ENCODE measurements at places on chromosomes 4 and X. TPM values are rescaled to one million over a fixed set of nuclear protein-coding genes. Genes with fewer than 3 reads are reported as not detected.
A peak's percentile ranks its signal among the peaks of the same experiment; 100 is the strongest.

GRCh38 chr4:184968366-184968765 lies 49.9 kb upstream of the HELT start:
- no peak for DNase-seq

DNA sequence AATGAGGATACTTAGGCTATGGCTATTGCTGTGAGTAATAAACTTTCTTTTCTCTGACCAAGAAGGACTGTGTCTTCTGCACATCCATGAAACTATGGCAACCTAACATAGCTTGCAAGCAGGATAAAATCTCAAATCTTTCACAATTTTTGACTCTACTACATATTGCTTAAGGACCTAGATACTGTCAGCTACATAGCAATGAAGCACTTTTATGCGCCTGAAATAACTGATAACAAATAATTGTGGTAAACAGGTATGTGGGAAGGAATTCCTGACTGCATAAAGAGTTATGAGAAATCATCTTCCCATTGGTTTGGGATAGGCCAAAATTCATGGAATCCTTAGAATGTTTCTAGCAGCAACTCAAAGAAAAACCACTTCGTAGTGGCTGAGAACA lies 41.2 kb upstream of the PDGFC start:
- DNase-seq: peak; percentile 14

- no peak for DNase-seq
These were observed 1930.0 kb upstream of the AGA start for GRCh38 chr4:179372242-179372641.

DNA sequence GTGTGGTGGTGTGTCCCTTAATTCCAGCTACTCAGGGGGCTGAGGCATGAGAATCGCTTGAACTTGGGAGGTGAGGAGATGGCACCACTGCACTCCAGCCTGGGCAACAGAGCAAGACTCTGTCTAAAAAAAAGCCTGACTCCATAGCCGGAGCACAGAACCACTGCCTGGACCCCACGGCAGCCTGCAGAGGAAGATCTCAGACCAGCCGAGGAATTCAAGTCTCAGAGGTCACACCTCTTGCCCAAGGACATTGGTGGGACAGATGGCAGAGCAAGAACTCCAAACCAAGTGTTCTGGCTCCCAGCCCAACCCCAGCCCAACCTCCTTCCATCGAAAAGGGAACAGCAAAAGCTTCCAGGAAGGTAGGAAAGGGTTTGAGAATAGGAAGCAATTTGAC lies 70.8 kb downstream of the SMIM20 start:
- DNase-seq: no peak

- DNase-seq: no peak
These were observed 68.4 kb downstream of the PSAPL1 start for GRCh38 chr4:7366180-7366945.

- no peak for DNase-seq
These were observed 517.5 kb upstream of the GRIA3 start for GRCh38 chrX:122666601-122667000.

DNA sequence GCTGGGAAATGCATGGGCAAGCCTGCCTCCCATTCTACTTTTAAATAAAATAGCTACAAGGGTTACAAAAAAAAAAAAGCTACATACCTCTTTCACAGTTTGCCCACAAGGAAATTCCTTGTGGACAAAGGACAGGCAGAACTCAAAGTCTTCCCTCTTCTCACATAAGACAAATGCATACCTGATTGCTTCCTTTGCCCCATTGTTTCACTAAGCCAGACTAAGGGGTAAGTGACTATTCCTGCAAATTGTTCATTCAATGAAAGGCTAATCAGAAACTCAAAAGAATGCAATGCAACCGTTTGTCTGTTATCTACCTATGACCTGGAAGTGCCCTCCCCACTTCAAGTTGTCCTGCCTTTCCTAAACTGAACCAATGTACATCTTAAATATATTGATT lies 780.6 kb downstream of the FAM133A start:
- DNase-seq: no peak

- DNase-seq: peak; percentile 79
These were observed 36.8 kb upstream of the TMEM184C start for GRCh38 chr4:147580396-147580795.

SLIT2 gene
- total RNA-seq: 0.79 TPM

PHKA1 gene
- 15.5 TPM for total RNA-seq

MTMR8 gene
- total RNA-seq: 1.3 TPM

LRIT3 gene
- under 0.01 TPM for total RNA-seq

GAGE12H gene
- not detected for total RNA-seq

RAI2 gene
- not detected for total RNA-seq

NEIL3 gene
- 0.90 TPM for total RNA-seq

MID1 gene
- 3.2 TPM for total RNA-seq

IL9R gene
- total RNA-seq: 0.13 TPM

WDR17 gene
- total RNA-seq: 0.13 TPM

ALG13 gene
- 35.7 TPM for total RNA-seq

ADH1B gene
- total RNA-seq: 0.26 TPM

Measured in bronchial epithelial cell (primary cell).